DMS153 (cell line): ENCODE measurements at places on chromosomes 11 and 22.
A peak's percentile ranks its signal among the peaks of the same experiment; 100 is the strongest.

- DNase-seq: no peak
These were observed 124.3 kb downstream of the TRIM29 start for GRCh38 chr11:120013325-120014250.

- peak; percentile 3 for DNase-seq
These were observed 40.0 kb downstream of the TPCN2 start for GRCh38 chr11:69088676-69089146.

DNA sequence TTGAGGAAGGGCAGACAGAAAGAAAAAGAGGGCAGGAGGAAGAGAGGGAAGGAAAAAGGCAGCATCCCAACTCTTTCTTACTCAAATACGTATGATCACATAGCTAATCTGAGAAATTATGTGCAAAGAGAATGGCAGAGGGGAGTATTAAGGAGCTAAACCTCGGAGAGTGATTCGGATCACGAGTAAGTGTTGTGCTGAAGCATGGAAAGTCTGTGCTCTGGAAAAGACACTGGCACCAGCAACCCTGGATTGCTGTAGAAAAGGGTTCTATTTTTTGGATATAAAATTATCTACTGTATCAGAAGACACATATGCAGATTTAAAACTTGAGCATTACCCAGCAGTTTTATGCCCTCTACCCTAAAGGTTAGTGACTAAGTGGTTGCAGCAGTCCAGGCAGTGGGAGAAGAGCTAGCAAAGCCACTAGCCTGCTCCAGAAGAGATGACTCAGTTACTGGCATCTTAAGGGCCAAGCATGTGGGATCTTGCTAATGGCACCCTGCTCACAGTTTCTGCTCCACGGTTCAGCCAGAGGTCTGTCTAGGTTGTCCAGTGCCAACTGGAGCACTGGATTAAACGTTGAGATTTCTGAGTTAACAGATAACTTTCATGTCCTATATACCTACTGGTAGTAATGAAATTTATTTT is 151.7 kb downstream of the SWAP70 start:
- no peak for DNase-seq

GRCh38 chr22:17199003-17199731 is 20.1 kb downstream of the ADA2 start:
- DNase-seq: peak; percentile 75

GRCh38 chr11:450809-451451 is 851 bp downstream of the PTDSS2 start:
- peak; percentile 37 for DNase-seq
